NCI-H1105 (cell line): ENCODE measurements at places on chromosomes 4 and X.

DNA sequence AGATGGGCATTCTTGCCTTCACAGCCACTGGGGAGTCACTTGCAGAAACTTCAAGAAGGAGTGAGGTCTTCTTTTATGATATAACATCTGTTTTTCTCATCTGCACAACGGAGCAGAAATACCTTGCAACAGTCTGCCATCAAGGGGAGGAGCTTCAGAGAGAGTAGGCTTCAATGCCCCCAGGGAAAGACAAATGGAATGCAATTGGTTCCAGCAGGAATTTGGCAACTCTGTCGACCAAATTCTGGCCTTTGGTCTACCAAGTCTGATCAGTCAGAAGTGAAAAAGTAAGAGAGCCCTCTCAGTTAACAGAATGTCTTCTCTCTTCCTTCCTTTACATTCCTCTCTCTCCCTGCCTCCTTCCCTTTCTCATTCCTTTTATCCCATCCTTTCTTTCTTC, 229.3 kb downstream of the IDS start:
- no peak for DNase-seq

- DNase-seq: no peak
These were observed 236.1 kb downstream of the FBXO8 start for GRCh38 chr4:174047363-174047762.

- no peak for DNase-seq
These were observed 24.5 kb downstream of the REPS2 start for GRCh38 chrX:16970977-16971376.

DNA sequence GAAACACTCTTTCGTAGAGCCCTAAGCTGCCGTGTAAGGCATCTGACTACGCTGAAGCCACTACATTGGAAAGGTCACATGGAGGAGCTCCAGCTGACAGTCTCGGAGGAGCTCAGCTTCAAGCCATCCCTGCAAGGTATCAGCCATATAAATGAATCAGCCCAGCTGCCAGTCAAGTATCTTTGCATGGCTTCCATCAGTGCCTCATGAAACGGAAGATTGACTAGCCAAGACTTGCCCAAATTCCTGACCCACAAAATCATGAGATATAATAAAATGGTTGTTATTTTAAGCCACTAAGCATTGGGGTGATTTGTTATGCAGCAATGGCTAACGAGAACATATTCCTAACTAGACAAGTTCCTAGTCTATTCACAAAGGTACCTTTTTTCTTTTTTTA, 104.1 kb upstream of the SCOC start:
- DNase-seq: no peak

- DNase-seq: no peak
These were observed 12.3 kb upstream of the REPS2 start for GRCh38 chrX:16934185-16934584.

- DNase-seq: no peak
These were observed 1.7 kb downstream of the FBXL5 start for GRCh38 chr4:15653420-15653819.
